GM23248 (cell line): ENCODE measurements at places on chromosomes 3 and 15. TPM values are rescaled to one million over a fixed set of nuclear protein-coding genes. Genes with fewer than 3 reads are reported as not detected.

AQP9 gene
- polyA plus RNA-seq: not detected in 2 replicates

WDR72 gene
- not detected in 2 replicates for polyA plus RNA-seq

EHHADH gene
- 2.9 and 3.1 TPM in 2 replicates for polyA plus RNA-seq

FAM174B gene
- 1.8 and 3.1 TPM in 2 replicates for polyA plus RNA-seq

SYNPR gene
- polyA plus RNA-seq: not detected in 2 replicates
